ENCODE measurements at places on chromosomes 11 and 22.

DNA sequence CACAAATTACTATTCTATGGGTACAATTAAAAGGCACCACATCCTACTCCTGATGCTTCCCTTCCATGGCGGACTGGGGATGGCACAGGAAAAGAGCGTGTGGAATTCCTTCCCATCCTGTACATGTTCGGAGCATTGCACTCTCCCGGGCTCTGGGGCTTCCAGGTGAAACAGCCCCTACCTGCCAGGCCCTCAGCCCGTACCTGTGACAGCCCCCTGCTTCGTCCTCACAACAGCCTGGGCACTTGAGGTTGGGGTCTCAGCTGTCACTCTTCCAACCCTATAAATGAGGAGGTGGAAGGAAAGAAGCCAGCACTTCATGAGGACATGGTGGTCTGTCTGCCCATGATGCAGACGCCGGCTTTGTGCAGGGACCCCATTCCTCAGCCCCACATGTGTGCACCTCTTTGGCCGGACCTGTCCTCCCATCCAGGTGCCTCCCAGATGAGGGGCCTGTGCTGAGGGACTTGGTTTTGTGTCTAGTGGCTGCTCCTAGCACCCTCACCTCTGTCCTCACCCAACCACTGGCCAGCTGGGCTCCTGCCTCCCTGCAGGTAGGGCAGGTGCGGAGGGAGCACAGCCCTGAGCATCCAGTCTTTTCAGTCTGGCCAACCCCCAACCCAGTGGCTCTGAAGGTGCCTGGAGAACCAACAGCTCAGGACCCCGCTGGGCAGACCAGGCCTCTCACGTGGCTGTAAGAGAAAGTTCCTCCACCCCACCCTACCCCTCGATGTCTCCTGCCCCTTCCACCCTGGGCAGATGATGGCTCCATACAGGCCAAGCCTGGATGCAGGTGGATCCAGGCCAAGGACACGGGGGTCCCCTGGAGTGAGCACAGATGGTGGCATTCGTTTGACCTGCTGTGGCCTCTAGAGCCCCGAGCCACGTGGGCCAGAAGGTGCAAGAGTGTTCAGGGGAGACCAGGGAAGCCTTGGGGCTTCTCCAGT lies 23.4 kb upstream of the WNT7B start:
- no peak overlapping the region for H3K4me3 ChIP-seq
- H3K4me1 ChIP-seq: peaks cover 74% of the 10 kb centered on the region
- DNase-seq: peak; percentile 39

DNA sequence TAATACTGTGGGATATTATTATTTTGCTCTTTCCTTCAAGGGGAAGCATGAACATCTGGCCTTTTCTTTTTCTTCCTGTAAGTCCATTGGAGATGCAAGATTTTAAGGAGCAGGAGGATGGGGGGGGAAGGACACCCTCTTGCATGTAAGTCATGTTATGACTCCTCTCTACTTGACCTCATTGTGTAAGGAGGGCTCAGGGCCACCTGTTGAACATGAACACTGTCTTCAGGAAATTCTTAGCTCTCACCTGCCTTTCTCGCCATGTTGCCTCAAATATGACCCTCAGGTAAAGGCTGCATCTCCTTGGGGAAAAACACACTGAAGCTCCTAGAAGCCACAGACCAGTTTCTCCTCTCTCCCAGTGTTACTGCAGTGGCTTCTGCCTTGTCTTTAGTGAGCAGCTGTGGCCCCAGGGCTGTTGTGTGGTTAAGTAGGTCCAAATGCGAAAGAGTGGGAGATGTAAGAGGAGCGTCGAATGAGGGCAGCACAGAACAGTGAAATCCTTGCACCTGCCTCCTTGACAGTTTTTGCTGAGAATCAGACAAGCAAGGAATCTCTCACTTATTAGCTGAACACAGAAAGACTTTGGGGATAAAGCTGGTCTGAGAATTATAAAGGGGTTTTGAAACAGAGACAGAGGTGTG lies 1.3 kb upstream of the RAG1 start:
- DNase-seq: no peak
- no peak overlapping the region for H3K27ac ChIP-seq
- H3K4me3 ChIP-seq: no peak overlapping the region
- no peaks in the 10 kb centered on the region for H3K27me3 ChIP-seq

DNA sequence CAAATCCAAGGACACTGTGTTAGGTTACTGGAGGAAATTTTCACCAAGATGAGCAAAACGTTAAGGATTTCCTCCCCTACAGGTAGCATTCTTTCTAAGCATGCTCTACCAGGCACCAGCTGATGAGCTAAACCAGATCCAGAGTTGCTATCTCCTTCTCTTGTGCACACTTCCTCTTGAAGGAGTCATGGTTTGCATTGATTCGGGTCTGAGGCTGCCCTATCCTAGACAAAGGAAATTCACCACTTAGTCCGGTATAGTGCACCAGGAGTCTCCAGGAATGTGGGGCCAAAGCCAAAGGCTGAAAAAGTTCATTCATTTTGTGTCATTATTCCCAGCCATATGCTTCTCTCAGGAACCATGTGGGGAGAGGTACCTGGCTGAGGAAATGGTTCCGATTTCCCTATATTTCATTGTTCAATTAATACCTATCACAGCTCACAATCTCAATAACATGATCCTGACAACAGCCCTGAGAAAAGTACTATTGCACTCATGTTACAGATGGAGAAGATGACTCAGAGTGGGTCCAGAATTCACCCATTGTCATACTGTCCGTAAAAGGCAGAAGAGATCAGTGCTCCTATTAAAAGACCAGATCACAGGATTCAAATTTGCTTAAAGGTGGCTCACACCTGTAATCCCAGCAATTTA lies 39.1 kb downstream of the SLC35F2 start:
- H3K4me3 ChIP-seq: no peak overlapping the region
- DNase-seq: no peak
- no peaks in the 10 kb centered on the region for H3K4me1 ChIP-seq
- H3K27ac ChIP-seq: no peak overlapping the region

GRCh38 chr11:65541093-65541982 lies 16.5 kb downstream of the SCYL1 start:
- DNase-seq: no peak
- H3K4me1 ChIP-seq: peaks cover 35% of the 10 kb centered on the region
- H3K36me3 ChIP-seq: peaks cover 30% of the 10 kb centered on the region
- no peaks in the 10 kb centered on the region for H3K27me3 ChIP-seq

- no peak overlapping the region for H3K27ac ChIP-seq
- no peaks in the 10 kb centered on the region for H3K4me1 ChIP-seq
- DNase-seq: peak; percentile 82
- no peak overlapping the region for H3K4me3 ChIP-seq
- no peaks in the 10 kb centered on the region for H3K36me3 ChIP-seq
- no peaks in the 10 kb centered on the region for H3K27me3 ChIP-seq
Measured at GRCh38 chr22:24230911-24231656, 13.8 kb downstream of the GGT5 start.

GRCh38 chr11:2701898-2702434 lies 2.2 kb upstream of the KCNQ1OT1 start:
- H3K27ac ChIP-seq: no peak overlapping the region
- no peaks in the 10 kb centered on the region for H3K36me3 ChIP-seq
- H3K27me3 ChIP-seq: no peaks in the 10 kb centered on the region
- H3K4me1 ChIP-seq: no peaks in the 10 kb centered on the region
- peak; percentile 4 for DNase-seq
- H3K4me3 ChIP-seq: no peak overlapping the region

- H3K27me3 ChIP-seq: no peaks in the 10 kb centered on the region
- H3K36me3 ChIP-seq: peaks cover 20% of the 10 kb centered on the region
- DNase-seq: no peak
- no peak overlapping the region for H3K27ac ChIP-seq
- peaks cover 13% of the 10 kb centered on the region for H3K4me1 ChIP-seq
Measured at GRCh38 chr22:29144786-29145160, 60.9 kb upstream of the EMID1 start.

Data from lower lobe of right lung (tissue), 2 donors.